ENCODE measurements at places on chromosomes 3 and 15.

GRCh38 chr3:29429055-29429679 lies 148.3 kb downstream of the RBMS3 start:
- no peak for DNase-seq

DNA sequence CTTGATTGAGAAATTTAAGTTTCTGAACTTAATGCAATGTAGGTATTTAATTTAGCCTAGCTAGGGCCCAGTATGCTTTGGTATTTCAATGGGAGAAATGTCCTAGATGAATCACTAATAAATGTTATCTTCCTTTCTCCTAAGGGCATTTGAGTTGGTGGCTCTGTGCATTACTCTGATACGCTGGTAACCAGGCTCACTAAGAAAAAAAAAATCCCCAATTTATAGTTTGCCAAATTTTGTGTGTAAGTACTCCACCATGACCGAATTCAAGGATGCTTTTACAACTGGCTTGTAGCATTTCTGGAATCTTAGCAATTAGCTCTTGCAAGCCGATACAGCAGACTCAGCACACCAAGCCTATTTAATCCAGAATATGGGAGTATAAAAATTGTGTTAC lies 94.6 kb upstream of the LPP start:
- no peak for DNase-seq

DNA sequence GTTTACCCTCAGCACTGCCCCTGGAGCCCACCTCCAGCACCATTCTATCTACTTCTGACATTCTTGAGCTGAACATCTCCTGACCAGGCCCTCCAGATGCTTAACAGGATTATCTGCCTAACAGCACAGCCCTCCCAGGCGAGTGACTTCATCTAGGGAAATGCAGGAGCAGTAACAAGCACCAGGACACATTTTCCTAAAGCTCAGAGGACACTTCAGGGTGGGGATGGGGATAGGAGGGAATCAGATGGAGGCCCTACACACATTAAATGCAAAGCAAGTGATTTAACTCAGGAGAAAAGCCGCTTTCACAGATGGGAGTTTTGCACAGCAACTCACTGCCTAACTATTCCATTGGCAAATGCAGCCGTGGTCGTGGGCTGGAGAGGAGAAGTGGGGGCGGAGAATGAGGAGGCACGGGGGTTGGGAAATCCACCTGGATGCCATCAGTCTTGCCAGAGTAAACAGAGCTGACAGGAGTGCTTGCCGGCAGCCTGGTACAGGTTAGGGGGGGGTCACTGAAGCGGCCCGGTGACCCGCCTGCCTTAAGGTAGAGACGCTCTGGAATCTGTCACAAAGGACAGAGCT lies 21.3 kb upstream of the BNC1 start:
- no peak for DNase-seq

- DNase-seq = no peak
These were observed 15.5 kb downstream of the GRM2 start for GRCh38 chr3:51722362-51722761.

DNA sequence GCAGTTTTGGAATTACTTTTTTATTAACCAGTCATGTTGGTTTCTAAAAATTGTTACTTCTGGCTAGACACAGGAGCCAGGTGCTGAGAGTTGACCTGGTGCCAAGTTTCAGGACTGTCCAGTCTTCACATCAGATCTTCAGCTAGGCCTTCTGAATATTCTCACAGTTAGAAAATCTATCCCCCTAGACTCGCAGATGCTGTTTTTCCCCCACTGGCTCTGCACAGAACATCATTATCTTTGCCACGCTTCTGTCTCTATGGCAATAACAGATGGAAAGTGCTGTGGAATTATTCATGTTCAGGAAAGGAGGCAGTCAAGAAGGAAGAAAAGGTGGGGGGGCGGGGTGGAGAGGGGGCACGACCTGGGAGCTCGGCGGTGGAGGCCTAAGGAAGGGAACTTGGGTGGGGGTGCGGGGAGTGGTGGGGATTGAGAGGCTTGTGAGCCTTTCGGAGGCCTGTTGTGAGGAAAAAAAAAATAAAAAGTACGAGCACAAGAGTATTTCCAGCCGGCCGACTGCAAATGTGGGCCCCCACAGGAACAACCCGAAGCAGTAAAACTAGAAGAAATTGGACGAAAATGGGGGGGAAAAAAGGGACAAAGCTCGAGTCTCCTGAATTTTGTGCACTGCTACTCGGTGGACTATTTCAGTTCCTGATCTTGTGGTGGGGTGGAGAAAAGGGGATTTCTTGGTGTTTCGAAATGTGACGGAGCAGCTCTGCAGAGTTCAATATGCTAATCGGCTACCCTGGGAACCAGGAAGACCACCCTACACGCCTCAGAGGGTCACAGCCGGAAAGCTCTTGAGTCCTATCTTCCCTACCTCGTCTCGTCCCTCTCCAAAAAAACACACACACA lies 1.5 kb upstream of the SKIL start:
- DNase-seq = peak; percentile 8

DNA sequence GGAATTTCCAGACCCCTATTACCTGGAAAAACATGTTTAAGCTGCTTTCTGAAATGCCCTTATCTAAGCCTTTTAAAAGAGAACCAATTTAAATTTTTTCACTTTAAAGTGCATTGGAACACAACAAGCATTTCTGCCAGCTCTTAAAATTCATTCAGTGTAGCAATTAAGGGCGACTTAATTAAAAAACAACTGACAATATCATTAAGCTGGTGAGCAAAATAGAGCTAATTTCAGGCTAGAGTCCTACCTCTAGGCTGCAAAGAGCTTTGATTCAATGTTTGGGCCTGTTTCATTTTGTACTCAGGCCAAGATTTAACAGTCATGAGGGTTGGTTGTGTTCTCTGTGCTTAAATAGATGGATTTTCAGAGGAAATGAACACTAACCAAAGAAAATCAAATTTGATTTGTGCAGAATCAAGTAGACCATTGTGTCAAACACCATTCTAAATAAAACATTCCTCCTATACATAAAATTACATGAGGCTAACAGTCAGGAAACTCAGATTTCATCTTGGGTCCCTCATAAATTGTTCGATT lies 114.6 kb downstream of the TMEM108 start:
- DNase-seq = no peak

DNA sequence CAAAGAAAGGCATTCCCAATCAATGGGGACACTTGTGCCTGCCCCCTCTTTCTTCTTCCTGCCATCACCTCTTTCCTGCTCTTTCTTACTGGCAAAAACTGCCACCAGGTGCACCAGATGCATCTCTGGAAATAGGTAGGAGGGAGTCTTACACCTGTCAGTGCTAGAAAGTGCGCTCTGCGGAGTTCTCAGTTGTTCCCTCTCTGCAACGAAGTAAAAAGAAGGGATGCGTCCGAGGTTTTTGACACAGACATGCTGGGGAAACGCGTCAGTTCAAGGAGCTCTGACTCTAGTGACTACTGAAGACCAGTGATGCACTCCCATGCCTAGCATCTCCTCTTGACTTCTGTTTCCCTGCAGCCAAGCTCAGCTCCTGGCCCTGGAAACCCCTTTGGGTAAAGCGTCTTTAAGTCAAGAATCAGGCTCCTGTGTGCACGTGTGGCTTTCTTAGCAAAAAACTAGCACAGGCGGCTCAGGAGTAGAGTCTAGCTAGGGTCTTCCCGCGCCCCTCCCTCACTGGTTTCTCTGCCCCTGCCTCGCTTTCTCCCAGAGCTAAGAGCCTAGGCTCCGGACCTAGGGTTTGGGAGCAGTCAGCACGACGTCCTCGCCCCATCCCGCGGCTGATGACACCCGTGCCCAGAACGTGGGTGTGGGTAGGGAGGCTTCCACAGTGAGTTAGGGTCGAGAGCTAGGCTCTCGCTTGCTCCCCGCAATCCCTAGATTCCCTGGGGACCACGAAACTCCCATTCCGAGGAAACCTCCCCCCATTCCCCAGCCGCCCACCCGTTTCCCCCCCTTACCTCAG lies 564 bp upstream of the GRM7 start:
- DNase-seq = no peak

GRCh38 chr3:49500732-49501609 lies 30.9 kb downstream of the DAG1 start:
- DNase-seq = no peak

GRCh38 chr3:141152801-141153678 lies 78.6 kb upstream of the PXYLP1 start:
- no peak for DNase-seq

DNA sequence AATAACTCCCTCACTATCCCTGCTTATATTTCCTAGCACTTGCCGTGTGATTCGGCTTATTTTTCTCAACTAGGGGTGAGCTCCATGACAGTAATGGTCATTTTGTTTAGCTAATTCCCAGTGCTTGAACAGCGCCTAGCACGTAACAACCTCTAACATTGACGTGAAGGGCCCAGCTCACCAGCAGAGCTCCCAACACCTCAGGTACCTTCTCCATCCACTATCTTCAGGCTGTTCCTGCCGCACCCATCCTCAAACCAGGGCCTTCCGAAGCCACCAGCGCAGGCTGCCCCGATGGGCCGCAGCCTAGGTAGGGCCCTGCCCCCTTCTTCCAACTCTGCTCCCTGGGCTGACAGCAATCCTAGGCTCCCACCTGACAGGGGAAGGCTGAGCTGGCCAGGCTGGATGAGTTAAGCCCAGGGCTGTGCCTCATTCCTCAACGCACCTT lies 751 bp upstream of the RPS17 start:
- no peak for DNase-seq

GRCh38 chr3:126464494-126464893 lies 11.2 kb downstream of the ZXDC start:
- DNase-seq = no peak

DNA sequence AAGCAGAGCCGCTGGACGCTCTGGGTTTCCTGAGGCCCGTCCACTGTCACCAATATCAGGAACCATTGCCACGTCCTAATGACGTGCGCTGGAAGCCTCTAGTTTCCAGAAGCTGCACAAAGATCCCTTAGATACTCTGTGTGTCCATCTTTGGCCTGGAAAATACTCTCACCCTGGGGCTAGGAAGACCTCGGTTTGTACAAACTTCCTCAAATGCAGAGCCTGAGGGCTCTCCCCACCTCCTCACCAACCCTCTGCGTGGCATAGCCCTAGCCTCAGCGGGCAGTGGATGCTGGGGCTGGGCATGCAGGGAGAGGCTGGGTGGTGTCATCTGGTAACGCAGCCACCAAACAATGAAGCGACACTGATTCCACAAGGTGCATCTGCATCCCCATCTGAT lies 3.3 kb downstream of the RHO start:
- no peak for DNase-seq

- DNase-seq = no peak
These were observed 16.5 kb downstream of the KLHL25 start for GRCh38 chr15:85778107-85778776.

GRCh38 chr3:31710123-31710803 lies 177.5 kb downstream of the STT3B start:
- no peak for DNase-seq

DNA sequence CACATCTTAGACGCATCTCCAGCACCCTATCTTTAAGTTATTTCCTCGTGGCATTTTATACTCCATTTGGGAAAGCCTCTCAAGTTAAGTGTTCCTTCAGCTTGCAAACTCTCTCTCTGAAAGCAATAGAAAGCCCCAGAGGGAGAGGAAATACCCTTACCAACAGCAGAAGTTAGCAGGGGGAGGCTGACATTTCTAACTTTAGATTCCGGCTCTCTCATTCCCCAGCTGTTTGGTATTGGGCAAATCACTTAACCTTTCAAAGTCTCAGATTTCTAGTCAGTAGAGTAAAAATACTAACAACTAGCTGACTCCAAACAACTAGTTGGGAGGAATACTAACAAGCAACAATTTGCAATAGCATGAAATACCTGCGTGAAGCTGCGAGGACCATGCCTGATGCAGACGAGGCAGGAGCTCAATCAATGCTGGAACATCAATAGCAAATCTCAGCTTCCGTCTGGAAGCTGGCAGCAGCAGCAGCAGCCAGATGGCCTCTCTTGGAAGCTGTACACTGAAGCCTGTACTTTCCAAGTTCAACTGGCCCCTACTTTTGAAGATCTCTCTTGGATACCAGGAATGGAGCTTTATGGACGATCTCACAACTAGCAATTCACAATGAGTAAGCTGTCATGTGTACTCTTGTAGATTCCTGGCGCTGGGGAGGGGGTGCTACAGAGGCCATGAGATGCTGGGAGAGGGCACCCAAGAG lies 47.8 kb downstream of the THBS1 start:
- DNase-seq = no peak

DNA sequence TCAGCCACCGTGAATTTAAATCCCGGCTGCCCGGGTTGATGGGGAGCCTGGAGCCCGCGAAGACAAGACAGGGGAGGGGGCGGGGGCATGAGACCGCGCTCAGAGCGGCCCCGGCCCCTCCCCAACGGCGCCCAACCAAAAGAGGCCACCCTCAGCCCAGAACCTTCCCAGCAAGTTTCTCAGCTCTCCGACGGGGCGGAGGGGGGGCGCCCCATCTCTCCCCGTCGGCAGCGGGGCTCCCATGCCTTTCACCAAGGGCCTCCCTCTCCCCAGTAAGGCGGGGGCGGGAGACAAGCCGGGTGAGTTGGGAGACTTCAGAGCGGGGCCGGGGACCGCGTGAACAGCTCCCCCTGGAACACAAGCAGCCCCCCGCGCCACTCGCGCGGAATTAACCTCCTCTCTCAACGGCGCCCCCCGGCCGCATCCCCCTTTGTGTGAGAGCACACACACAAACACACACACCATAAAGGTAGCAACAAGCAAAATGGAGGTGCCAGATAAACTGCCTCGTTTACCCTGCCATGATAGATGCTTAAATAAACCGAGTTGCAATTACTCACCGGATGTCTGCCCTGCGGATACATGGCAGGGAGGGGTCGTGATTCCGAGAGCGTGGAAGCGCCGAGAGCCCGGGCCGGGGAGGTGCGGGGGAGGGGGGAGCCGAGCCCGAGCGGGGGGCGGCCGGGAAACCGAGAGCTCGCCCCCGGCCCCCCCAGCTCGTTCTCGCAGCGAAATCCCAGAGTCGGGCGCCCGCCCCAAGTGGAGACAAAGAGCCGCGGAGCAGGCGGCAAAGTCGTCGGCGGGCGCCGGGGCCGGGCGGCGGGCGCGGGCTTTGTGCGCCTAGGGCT lies 1.3 kb downstream of the TLE3 start:
- peak; percentile 42 for DNase-seq

GRCh38 chr3:39513791-39514369 lies 46.4 kb downstream of the MOBP start:
- DNase-seq = no peak

DNA sequence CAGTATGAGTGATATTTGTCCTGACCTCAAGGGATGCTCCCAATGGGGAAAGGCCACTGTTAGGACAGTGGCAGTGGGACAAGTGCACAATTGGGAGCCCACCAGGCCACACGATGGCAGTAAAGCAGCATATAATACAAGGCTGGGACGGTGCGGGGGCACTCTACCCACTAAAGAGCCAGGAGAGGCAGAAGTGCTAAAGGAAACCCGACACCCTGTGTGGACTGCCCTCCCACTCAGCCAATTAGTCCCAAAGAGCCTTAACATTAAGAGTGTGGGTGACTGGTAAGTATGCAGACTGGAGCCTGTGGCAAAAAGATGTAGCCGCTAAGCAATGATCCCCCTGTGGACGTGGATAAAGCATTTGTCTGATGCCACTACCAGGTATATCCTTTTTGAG lies 8.2 kb upstream of the ZNF589 start:
- peak; percentile 30 for DNase-seq

GRCh38 chr3:152547153-152547552 lies 278.4 kb downstream of the MBNL1 start:
- DNase-seq = no peak

GRCh38 chr3:77348244-77348855 lies 308.5 kb downstream of the ROBO2 start:
- DNase-seq = no peak
